ENCODE measurements at places on chromosomes 7 and 10.

DNA sequence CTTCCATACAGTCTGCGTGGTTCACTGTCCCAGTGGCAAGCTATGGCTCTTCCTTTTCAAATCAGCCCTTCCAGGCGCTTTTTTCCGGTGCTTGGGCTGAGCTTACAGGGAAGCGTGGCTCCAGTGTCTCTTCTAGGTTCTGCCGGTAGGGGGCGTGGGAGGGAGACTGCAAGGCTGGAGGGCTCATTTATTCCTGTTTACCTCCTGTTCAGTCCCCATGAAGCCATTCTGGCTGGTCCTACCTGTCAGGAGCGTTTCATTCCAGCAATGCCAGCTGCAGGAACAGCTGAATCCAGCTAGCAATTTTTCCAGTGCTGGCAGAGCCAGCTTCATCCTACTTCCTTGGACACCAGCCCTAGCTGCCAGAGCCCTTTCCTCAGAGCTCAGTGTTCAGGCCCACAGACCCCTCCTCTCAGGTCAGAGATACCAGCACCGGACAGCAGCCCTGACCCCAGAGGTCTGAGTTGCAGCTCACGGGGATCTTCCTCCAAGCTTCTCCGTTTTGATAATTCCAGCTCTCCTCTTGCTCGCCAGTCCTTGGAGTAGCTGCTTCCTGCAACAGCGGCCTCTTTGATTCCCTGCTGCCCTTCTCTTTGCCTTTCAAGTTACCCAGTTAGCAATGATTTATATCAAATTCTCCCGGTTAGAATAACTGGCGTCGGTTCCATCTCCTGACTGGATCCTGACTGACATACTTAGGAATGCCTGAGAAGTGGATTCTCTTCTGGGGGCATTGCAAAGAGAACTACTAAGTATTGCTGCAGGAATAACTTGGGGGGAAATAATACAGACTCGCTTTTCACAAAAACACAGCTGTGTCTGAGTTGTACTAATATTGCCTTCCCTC, 129.8 kb downstream of the FRMD4A start:
- DNase-seq = no peak

DNA sequence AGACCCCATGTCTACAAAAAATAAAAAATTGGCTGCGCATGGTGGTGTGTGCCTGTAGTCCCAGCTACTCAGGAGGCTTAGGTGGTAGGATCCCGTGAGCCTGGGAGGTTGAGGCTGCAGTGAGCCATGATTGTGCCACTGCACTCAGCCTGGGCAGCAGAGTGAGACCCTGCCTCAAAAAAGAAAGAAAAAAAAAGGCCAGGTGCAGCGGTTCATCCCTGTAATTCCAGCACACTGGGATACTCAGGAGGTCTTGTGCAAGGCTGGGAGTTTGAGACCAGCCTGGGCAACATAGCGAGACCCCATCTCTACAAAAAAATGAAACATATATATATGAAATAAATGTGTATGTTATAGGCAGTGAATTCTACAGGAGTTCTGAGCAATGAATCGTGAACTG, 44.5 kb upstream of the UBE2H start:
- no peak for DNase-seq

DNA sequence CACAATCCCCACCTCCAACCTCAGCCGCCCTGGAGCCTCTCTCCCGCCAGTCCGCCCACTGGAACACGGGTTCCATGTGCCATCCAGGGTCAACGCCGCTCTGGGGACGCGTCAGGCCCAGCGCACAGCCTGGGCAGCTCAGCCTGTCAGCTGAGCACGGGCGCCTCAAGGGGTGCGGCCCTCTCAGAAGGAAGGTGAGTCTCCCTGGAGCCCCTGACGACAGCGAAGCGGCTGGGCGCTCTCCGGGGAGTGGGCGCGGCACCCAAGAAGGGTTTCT, 1.2 kb upstream of the SLC18A3 start:
- no peak for DNase-seq

DNA sequence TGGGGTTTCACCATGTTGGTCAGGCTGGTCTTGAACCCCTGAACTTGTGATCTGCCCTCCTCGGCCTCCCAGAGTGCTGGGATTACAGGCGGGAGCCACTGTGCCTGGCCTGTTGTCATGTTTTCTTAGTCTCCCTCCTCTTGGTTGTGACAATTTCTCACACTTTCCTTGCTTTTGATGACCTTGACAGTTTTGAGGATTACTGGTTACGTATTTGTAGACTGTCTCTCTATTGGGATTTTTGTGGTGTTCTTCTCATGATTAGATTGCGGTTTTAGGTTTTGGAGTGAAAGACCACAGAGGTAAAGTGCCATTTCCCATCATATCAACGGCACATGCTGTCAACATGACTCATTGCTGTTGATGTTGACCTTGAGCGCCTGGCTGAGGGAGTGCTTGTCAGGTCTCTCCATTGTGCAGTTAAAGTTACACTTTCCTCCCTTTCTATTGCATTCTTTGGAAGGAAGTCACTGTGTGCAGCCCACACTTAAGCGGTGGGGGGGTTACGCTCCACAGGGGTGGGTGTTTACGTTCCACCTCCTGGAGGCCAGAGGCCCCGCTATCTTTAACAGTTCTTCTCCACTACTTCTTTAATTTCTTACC, 10.8 kb downstream of the NEURL1 start:
- peak; percentile 47 for DNase-seq

DNA sequence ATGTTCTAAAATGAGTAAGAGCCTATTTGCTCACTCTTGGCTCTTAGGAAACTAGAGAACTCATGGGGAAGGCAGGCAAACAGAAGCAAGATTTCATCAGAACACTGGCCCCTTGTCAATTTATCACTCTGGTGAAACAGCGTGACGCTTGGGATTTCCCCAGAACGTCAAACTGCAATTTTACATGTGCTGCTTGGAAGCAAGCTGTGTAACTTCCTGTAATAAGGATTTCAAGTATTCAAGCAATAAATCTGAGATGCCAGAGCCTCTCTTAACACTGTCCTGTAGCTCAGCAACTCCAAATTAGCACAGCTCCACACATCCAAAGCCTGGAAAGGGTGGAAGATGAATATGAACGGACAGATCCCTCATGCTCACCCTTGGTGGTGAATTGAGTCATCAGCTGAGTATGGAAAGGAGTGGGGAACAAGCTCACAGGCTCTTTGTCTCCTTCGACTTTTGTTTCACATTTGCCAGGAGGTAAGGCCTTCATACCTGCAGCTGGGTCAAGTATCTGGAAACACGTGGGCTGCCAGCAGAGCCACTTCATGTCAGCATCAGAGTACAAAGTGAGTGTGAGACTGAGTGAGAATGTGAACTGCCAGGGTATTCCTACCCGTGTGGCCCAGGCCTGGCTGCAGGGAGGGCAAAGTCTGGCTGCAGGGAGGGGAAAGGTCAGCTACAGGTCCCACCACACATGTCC, 140.4 kb upstream of the NAMPT start:
- DNase-seq = peak; percentile 100

DNA sequence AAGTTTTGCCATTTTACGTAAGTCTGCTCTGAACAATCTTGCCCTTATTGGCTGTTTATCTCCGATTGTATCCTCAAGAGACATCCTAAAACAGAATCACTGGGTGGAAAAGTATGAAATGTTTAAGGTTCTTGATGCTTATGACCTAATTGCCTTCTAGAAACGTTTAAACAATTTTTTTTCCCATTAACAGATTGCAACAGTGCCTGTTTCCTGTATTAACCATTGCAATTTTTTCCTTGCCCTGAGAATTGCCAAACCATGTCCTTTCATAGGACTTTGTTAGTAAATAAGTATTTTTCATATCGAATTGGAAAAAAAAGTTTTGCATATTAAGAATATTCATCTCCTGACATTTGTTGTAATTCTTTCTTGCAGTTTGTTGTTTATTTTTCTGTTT, 639.8 kb downstream of the INHBA start:
- no peak for DNase-seq

All from AG10803 (cell line).